ENCODE measurements at places on chromosomes 5 and 9. TPM values are rescaled to one million over a fixed set of nuclear protein-coding genes. Genes with fewer than 3 reads are reported as not detected.

- DNase-seq: no peak
Measured at GRCh38 chr5:7105358-7105757, 290.6 kb upstream of the ADCY2 start.

GRCh38 chr9:127567035-127567729 is 44.9 kb upstream of the STXBP1 start:
- DNase-seq: no peak

DNA sequence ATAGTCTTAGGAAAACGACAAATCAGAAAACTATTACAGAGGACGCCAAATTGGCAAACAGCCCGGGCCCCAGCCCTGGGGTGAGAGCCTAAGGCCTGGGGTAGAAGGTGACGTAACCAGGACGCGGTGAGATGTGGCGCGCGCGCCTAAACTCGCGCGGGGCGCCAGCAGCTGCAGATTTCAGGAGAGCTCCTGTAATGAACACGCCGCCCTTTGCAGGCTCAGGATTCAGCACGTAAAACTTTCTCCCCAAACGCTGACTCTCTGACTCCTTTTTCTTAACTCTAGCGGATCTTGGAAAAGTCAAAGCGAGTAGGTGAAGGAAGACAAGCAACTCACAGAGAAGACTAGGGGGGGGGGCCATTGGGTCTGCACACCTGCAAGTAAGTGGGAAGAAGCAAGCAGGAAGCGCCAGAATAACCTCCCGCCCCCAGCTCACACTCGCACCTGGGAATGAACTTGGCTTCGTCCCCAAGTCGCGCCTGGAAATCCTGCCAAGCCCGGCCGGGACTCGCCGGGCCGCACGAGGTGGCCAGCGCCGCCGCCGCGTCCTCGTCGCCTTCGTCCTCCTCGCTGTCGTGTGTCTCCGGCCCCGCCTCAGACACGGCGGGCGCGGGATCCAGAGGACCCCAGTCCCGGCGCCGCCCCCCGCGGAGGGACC is 822 bp downstream of the RASEF start:
- no peak for DNase-seq

GRCh38 chr5:81145329-81145935 is 87.7 kb upstream of the CKMT2 start:
- DNase-seq: no peak

- no peak for DNase-seq
Measured at GRCh38 chr5:27773166-27773565, 734.8 kb upstream of the CDH9 start.

DNA sequence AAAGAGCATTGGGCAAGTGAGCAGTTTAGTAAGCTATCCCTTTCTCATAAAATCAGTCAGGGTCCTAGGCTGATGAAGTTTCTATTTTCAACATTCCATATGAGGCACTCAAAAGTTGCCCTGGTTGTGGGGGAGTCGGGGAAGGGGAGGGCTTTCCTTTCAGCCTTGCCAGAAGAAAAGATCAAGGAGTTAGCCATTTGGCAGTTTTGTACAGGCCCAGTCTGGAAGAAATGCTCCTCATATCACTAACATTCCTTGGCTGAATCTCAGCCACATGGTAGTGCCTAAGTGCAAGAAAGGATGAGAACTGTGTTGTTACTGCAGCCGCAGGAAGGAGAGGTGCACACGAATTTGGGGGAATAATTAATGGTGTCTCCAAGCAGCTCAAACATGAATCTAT is 60.8 kb downstream of the ZNF474 start:
- no peak for DNase-seq

Gene PCDHA13
- 0.16 TPM for total RNA-seq

Gene OBP2B
- total RNA-seq: 13.0 TPM

All from lower leg skin (tissue), 4 donors.